ENCODE measurements at places on chromosomes 2 and 18.

GRCh38 chr2:219418155-219419011 lies at the start of gene DES:
TSS of gene DES (plus strand) at chr2:219418377. CDS start at chr2:219418463, 86 bp downstream.
- DNase-seq = no peak

DNA sequence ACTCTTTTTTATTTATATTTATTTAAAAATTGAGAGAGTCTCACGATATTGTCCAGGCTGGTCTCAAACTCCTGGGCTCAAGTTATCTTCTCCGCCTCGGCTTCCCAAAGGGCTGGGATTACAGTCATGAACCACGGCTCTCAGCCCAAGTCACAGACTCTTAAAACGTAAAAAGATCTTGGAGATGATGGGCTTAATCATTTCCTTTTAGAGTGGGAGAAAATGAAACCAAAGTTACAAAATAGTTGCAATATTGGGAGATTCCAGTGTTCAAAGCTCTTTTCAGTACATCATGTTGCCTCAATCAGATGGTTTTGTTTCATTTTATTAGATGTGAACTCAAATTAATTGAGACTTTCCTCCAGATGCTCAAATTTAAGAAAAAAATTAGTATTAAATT lies 151.4 kb upstream of the XPO1 start:
- no peak for DNase-seq

DNA sequence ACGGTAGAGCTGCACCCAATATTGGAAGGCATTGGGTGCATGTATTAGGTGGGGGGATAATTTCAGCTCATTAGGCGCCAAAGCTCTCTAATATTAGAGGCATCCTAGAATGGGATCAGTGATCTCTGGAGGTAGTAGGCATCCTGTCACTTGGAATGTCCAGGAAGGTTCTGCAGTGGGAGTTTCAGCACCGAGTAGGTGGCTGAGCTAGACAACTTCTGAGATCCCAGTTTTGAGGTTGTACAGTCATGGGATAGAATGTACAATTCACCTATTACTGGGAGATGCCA lies 210.9 kb downstream of the MYCN start:
- no peak for DNase-seq

DNA sequence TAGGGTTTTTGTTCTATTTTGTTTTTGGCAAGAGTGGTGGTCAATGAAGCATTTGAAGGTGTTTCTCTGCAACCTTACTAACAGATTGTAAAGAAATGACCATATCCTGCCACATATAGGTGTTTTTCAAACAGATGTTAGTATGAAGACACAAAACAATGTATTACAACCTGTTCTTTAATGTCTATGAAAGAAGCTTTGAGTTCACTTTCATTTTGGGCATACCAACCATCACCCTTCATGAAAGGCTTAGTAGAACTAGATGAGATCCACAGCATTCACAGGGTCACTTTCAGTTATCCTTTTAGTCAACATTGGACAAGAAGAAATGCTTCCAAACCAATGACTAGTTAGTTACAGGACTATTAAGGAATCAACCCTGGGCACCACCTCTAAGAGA lies 95.1 kb downstream of the EHBP1 start:
- no peak for DNase-seq

DNA sequence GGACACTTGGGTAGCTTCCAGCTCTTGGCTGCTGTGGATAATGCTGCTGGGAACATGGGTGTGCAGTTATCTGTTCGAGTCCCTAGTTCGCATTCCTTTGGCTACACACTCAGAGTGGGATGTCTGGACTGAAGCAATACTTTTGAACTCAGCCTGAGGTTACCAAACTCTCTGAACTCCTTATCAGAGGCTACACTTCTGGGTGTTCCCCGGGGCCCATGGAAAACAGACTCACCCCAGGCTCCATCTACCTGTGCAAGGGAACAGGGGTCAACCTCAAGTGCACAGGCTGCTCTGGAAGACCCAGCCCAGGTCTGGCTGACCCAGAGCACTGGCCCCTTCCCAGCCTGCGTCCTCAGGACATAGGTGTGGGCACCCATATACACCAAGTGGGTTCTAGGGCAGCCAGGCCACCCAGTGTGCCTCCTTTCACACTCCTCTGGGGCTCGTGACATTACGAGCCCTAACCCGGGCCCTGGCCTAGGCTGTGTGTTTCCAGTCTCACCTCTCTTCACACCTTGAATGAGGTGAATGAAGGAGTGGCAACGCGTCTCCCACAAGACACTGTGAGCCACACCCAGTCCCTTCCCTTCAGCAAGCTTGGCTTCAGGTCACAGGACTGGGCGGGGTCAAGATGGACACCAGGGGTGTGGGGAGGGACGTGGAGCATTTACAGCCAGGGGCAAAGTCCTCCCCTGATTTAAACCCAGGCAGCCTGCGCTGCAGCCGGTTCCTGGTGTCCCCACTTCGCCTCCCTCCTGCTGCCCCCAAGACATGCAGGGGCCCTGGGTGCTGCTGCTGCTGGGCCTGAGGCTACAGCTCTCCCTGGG lies at the start of gene ALPI:
TSS of gene ALPI (plus strand) at position 728 of the 830 bp plus-strand sequence. CDS start at position 775, 47 bp downstream.
- no peak for DNase-seq

GRCh38 chr2:55052129-55053061 lies 2.1 kb upstream of the RTN4 start:
- no peak for DNase-seq

GRCh38 chr18:3867236-3867635 lies 417.3 kb downstream of the TGIF1 start:
- no peak for DNase-seq

DNA sequence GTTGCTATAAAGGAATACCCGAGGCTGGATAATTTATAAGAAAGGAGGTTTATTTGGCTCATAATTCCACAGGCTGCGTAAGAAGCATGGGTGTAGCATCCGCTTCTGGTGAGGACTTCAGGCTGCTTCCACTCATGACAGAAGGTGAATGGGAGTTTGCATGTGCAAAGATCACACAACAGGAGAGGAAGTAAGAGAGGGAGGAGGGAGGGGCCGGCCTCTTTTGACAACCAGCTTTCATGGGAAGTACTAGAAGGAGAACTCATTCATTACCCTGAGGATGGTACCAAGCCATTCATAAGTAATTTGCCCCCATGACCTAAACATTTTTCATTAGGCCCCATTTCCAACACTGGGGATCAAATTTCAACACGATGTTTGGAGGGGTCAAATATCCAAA lies 386.8 kb upstream of the NETO1 start:
- DNase-seq = no peak

DNA sequence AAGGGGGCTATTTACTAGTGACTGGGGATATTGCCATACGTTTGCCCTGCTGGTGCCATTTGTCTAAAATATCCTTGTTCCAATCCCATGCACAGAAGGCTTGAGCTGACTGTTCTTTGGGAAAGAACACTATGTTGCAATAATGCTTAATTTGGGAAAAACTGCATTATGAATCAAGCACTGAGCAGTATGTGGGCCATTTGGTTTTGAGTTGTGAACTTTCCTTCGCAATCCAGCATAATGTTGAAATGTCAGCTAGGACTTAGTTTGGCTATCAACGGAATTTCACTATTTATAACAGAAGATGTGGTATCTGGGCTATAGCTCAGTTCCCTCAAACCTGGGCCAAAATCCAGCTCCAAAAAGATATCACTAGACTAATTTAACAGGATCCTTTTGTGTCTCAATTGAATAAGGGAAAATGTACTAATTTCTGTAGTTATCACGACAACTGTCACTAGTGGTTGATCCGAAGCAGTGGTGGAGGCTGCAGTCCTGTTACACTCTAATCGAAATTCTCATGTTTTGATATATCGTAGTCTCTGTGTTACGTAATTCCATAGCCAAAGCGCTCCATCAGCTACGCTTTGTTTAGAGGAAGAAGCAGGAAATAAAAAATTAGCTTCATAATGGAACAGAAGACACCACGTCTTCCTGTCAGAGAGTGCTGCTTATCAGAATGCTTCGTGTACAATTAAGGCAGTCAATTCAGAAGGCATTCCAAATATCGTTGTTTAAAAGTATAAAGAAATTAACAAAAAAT lies 686.8 kb upstream of the SALL3 start:
- DNase-seq = no peak

- no peak for DNase-seq
Measured at GRCh38 chr2:199219551-199219950, 238.2 kb downstream of the SATB2 start.

DNA sequence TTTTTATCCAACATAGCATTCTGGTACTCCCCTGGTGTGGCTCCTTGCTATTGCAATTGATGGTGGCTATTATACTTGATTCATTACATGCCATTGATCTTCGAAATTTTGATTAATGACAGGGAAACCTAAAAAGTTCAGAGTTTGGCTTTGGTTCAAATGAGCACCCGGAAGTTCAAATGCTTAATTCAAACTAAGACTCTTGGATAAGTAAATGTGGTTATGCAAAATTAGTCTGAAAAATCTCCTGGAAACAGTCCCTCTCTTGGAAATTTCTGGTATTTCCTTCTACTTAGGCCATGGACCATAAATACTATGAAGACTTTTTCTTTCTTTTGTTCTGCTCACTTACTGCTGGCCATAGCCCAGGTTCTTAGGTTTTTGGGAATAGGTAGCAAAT lies 65.3 kb upstream of the SMIM21 start:
- DNase-seq = no peak

GRCh38 chr18:6810191-6810590 lies 80.7 kb downstream of the ARHGAP28 start:
- DNase-seq = no peak

DNA sequence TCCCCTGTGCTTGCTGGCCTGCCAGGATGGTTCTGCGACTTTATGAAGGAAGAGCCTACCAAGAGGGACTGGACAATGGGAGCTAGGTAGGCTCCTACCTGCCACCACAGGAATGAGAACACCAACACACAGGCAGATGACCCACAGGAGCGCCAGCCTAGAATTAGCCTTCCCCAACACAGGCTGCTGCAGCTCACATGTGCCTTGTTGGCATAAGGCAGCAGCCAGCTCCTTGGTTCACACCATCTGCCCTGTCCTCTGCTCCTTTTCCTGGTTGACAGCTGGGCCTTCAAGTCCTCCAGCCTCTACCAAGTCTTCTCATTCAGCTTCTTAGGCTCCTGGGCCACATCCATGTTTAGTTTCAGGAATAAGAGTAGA lies 705.4 kb upstream of the RAB6C start:
- DNase-seq = no peak

- no peak for DNase-seq
Measured at GRCh38 chr2:221972813-221973478, 325.9 kb downstream of the PAX3 start.

GRCh38 chr2:220966636-220967035 lies 605.5 kb downstream of the EPHA4 start:
- DNase-seq = no peak

DNA sequence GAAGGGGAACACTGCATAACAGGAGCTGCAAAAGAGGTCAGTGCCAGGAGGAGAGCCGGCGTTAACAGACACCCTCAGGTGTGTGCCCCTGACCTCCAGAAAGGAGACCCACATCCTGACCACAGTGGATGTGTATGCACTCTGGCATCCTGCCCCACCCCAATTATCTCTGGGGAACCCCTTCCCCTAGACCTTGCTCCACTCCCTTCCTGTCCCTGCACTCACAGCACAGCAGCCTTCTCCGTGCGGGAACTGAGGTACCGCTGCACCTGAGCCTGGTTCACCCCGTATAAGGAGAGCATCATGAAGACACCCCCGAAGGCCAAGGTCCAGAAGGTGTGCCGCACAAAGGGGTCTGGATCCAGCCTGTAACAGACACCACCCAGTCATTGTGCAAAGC lies 7.3 kb upstream of the ATRAID start:
- DNase-seq = no peak

DNA sequence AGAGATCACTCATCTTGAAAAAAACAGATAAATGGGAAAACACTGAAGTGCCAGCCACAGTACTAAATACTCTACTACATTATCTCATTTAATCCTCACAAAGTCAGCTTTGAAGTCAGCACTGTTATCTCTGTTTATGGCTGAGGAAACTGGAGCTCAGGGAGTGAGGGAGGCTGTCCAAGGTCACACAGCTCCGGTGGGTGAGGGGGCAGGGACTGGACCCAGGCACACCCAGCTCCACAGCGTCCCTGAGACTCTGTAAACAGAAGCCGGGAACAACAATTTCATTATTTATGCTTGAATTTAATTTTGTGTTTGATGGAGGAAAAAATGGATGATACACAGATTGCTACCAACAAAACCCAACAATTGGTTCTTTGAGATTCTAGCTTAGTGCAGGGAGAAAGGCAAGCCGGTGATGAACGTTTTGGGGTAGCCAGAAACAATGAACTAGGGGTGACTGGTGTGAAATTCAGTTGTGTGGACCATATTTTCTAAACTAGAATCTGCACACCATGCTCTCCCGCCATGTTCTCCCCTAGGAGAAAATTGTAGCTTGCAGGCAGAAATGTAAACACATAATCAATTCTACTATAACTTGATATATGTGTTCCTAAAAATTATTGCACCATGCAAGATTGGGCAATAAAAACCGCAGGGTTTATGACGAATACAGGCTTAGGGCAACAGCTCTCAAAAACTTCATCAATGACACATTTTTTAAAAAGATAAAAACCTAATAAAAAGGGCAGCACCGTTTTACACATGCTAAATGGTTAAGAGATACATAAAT lies at the start of gene GREB1:
TSS of gene GREB1 (plus strand) at position 768 of the 793 bp plus-strand sequence. CDS start 22,570 bp downstream, outside the sequence.
- no peak for DNase-seq

DNA sequence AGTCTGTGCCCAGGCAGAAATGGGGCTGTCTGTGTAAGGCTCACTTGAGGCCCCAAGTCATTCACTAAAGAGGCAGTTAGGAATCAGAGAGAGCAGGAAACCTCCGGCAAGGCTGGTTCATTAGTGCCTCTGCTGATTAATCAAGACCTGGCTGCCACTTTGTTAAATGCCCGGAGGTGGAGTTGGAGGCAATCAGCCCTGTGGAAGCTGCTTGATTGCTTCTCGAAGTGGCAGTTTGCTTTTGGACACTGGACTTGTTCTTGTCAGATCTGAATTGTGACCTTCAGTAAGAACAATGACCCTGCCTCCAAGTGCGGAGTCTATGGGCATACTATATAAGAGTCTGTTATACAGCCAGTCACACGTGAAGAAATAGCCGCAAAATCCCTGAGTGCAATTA lies 183.9 kb upstream of the LINC00305 start:
- DNase-seq = no peak

GRCh38 chr2:100053087-100053885 lies 89.1 kb downstream of the AFF3 start:
- DNase-seq = no peak

DNA sequence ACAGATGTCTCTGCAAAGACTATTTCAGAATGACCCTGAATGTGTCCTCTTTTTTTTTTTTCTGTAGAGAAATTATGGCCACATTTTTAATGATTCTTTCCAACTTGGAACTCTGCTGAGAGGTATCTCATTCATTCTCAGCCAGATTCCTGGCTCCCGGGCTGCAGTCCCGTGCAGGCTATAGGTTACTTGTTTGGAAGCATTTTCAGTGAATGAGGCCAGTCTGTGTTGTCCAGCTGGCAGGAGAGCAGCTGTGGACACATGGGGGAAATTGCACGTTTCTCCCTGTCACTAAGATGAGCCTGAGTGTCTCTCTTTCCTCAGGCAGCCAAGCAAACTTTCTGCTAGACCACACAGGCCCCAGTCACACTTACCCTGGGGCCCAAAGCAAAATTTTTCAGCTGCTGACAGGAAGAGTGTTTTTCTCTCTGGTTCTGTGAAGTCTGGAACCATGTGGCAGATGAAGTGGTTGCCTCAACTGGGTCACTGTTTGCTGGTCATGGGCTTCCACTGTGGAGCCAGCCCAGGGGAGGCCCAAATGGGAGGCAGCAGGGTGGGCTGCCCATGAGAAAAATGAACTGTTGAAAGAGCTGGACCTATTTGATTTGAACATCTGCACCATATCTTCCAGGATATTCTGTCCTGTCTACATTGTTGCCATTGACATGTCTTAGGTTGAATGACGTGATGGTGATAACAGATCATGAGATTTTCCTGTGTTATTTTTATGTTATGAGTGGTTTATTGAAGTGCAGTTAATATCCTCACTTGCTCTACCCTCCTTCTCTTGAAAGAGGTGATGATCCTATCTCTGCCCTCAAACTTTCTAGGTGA lies 431.2 kb downstream of the LPIN1 start:
- no peak for DNase-seq

Data from caudate nucleus (tissue), 63 donors.